ENCODE measurements at places on chromosomes 7 and 10.

DNA sequence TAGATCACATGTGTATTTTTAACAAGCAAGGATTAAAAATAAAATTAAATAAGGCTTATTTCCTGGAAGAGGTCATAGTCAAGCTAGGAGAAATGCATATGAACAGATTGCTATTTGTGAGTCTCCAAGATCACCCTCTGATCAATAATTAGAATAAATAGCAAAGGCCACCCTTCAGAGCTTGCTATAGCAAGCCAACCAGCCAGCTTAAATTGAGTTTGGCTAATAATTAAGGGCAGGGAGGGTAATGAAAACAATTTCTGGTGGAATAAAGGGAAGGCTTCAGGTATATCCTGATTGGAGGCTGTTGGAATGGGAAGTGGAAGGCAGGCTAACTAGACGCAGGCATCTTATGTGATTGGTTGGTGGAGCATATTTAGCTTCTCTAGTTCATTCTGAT lies 403.5 kb downstream of the ARL4A start:
- DNase-seq: no peak

DNA sequence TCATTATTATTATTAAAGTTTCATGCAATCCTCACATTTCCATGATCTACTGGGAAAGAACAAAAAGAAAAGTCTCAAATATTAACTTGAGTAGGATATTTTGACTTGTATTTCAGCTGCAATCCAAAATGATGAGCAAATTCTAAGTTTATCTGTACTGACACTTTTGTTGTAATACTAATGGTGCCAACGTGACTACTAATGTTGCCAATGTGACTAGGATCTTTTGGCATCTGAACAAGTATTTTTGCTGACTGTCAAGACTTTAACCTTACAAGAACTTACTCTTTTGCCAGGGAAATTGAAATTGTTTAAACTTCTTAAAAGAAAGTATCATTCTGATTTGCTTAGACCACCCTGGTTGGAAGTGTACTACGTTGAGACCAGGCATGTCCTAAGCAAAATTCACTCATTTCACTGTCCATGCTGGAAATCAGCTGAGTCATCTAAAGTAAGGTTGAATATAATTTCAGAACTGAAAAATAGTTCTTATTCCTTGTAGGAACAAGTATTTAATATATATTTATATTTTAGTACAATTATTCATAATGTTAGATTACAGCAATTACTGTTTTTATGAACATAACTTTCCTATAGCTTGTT lies 78.5 kb upstream of the LYZL1 start:
- no peak for DNase-seq

DNA sequence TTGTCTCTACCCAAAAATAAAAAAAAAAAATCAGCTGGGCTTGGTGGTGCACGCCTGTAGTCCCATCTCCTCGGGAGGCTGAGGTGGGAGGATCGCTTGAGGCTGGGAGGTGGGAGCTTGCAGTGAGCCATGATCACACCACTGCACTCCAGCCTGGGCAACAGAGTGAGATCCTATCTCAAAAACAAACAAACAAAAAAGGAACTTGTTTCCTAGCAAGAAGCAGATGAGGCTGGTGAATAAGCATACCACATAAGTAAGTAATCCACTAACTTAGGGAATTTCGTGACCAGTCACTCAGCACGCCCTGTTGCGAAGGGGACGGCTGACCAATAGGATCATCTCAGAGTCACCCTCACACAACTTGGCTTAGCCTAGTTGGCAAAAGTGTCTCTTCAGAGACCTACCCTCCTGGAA lies 64.6 kb downstream of the CUX1 start:
- DNase-seq: peak; percentile 99

DNA sequence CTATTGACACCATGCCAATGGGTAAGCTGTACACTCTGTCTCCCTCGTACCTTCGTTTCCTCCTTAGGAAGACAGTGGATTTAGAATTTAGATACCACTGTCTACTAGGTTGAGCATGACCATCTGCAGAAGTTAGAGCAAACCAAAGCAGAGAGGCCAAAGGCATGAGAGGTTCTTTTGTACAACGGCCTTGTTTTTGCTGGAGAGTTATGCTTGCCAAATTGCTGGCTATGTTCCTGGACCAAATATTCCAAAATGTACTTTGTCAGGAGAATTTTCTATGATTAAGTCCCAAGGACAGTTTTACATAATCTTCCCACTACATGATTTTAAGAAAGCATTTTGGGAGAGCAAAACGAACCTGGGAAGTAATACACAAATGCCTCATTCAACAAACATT lies 47.9 kb upstream of the PLCE1 start:
- no peak for DNase-seq

GRCh38 chr7:8105449-8106095 lies 137.0 kb downstream of the GLCCI1 start:
- no peak for DNase-seq

DNA sequence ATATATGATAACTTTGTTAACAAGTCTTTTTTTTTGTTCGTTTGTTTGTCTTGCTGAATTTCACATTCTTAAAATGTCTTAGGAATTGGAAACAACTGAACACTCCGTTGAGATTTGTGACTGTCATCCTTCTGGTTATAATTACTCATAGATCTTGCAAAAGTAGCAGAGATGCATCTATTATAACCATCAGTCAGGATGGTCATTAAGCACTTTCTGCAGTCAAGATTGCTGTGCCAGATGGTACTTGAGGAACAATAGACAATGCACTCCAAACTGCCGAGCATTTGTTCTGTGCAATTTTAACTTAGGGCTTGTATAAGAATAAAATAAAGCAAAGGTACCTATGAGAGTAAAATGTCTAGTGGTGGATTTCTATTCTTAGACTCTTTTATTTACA lies 710.1 kb upstream of the KCND2 start:
- no peak for DNase-seq

DNA sequence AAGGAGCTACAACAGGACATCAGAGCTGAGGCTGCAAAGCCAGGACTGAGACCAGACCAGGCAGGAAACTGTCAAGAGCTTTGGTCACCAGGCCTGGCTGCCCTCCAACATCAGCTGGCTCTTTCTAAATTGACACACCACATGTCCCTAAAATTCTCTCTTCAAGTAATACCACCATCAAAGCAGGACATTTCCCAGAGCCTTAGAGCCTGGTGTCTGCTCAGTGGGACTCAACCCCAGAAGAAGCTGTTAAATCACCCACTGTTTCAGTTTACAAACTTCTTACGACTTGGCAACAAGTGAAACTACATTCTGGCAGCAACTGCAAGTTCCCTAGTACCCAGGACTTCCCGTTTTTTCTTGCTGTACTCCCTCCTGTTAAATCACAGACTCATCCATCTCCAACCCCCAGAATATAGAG lies 3.8 kb upstream of the IL6 start:
- DNase-seq: peak; percentile 19

- no peak for DNase-seq
Observed at GRCh38 chr10:35126062-35126529, 550 bp upstream of the CREM start.

- DNase-seq: no peak
Observed at GRCh38 chr10:116704926-116705325, 37.4 kb downstream of the HSPA12A start.

- peak; percentile 31 for DNase-seq
Observed at GRCh38 chr7:80380957-80381356, 130.9 kb downstream of the GNAT3 start.

DNA sequence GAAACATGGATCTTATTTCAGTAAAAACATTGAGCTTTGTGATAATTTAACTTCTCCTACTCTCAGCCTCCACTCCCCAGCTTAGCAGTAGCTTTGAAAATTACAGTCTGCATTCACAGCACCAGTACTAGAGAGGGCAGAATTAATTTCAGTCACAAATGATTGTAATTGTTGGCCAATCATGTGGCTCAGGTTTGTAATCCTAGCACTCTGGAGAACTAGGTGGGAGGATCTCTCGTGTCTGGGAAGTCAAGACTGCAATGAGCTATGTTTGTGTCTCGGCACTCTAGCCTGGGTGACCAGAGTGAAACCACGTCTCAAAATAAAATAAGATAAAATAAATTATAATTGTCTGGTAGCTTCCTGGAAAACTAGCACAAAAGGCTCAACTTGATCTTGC lies 620.9 kb downstream of the TNS3 start:
- DNase-seq: no peak

DNA sequence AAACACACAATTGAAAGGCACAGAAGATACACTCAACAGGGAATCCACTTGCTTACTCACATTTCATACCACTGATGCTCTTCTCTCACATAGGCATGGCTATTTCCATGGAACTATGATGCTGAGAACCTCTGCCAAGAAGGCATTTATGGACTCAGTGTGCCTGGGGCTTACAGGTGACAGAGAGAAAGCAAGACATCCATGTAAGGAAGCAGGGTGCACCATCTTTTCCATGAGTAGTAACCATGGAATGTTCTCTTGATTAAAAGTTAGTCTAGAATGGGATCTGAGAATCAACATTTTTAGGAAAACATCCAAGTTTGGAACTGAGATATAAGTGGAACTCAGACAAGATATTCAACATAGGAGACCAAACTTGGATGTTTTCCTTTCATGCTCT lies 52.5 kb upstream of the MACC1 start:
- DNase-seq: peak; percentile 24

DNA sequence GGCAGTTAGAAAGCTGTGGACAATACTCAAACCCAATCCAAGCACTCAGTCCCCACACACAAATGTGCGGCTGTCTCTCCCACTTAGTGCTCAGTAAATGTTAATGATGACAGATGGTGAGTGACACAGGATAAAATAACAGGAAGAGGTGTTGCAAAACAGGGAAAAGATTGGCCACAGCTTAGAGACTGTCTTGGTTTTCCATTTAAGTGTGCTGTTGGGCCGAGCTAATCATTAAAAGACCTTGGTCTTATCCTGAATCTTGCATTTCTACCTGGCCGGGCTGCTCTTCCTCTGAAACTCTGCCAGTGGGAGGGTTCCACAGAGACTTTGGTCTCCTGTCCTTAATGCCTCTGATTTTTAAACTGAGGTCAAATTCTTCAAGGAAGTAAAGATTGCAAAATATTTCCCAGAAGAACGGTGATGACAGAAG lies 113.1 kb upstream of the RNF32 start:
- no peak for DNase-seq

DNA sequence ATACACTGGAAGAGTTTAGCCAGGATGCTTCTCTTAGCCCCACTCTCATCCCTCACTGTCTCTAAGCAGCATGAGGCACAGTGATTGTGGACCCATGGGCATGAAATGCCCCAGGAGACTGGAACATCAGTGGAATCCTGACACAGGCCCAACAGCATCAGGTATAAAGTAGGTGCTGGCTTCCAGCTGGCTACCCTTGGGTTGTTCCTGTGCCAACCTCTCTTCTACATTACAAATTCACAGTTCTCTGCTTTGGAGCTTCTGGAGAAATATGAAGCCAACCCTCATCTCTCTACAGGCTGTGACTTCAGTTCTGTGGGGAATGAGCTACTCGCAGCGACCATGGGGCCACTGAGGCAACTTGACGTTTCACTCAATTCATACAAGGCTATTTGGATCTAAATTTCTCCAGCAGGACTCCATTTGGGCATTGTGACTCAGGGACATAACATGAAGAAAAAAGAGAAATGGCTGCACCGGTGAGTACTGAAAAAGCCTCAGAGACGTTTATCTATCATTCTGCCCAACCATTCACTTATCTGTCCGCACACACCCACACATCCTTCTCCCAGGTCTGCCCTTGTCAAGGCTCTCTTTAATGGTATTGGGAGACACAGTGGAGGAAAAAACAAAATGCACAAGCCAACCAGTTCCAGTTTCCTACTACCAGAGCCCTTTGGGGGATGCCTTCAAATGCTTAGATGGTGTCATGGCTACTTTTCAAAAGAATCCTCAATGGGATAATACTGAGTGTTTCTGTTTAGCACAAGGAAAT lies 35.4 kb upstream of the TM9SF3 start:
- no peak for DNase-seq

GRCh38 chr10:91077549-91078071 lies 142.9 kb upstream of the PCGF5 start:
- DNase-seq: peak; percentile 25

GRCh38 chr7:44533301-44534055 lies 7.7 kb downstream of the NPC1L1 start:
- DNase-seq: peak; percentile 13

- no peak for DNase-seq
Observed at GRCh38 chr10:28298951-28299350, 3.9 kb downstream of the MPP7 start.

DNA sequence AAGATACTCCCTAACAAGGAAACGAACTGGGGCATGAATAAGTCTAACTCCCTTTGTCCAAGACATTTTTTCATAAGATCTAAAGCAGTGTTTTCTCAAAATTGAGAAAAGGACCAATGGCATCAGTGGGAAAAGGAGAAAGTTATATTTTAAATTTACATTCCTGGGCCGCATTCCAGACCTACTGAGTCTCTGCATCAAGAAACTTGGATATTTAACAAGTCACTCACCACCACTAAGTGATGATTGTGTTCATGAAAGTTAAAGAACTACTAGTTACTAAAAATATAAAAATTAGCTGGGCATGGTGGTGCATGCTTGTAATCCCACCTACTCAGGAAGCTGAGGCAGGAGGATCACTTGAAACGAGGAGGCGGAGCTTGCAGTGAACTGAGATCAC lies 149.6 kb upstream of the MEOX2 start:
- no peak for DNase-seq

DNA sequence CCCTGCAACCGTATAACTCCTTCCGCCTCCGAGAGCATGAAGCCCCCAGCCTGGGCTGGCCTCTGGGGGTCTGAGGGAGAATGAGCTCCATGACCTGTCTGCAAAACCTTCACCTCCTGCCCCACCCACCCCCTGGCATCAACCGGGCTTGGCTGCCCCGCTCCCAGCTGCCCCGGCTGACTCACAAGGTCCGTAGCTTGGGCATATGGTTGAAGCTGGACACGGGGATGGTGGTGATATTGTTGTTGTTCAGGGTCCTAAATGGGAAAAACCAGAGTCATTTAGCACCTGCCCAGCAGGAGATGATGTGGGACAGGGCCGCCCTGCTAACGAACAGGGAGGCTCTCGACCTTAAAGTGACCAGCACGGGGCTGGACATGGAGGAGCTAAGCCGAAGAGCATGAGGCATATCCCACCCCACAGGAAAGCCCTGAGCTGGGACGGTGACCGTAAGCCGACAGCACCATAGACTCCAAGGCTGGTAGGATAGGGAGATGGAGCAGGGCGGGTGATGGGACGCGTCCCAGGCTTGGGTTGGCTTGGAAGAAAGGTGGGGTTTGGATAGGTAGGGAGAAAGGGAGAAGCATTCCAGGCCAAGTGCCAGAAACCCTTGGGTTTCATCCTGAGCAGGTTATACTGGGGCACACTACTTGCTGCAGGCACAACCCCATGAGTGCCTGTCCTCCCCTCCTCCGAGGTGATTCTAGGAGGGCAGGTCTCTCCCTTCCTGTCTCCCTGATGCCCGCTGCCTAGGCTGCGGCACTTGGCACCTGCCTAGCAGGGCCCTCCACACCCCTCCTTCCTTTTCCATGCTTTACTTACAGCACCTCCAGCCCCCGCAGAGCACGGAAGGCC lies 121.5 kb downstream of the SLIT1 start:
- no peak for DNase-seq

DNA sequence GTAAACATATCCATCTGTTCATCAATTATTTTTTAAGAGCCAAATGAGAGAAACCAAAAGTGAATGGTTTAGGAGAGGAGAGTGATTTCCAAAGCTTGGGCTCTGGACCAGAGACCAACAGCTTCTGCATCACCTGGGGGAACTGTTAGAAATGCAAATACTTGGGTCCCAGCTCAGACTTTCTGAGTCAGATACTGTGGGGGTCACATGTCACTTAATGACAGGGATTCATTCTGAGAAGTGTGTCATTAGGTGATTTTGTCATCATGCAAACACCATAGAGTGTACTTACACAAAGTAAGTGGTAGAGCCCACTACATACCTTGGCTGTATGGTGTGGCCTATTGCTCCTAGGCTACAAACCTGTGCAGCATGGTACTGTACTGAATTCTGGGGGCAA lies 128.5 kb upstream of the PRR15 start:
- DNase-seq: no peak

Measured in HCEC 1CT (cell line).